Hippocampal formation (tissue), 2 donors: ENCODE measurements at places on chromosomes 5 and 9.

DNA sequence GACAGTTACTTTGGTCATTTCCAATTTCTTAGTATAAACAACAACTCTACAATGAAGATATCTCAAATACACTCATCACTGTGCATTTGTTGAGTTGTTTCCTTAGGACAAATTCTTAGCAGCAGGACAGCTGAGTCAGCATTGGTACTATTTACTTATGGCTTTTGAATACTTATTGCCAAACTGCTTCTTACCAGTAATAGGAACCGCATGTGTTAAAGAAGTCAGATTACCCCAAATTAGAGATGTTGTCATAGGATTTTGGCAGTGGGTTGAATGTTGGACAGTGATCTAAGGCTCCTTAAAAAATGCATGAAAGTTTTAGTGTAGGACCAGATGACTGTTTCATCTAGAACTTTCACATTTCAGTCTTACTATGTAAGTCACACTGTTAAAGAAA, 280.1 kb upstream of the DMRT1 start:
- DNase-seq, result no peak

DNA sequence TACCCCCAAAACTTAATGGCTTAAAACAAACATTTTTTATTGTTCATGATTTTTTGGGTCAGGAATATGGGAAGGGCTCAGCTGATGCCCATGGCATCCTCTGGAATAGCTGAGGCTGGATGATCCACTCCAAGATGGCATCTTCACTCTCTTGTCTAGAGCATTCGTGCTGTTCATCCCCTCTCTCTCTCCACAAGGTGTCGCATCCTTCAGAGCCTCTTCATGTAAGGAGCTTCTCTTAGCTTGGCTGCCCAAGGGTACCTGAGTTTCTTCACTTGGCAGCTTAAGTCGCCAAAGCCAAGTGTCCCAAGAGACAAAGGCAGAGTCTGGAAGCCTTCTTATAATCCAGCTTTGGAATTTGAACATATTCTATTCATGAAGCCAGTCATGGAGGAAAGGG, 294.7 kb downstream of the CHSY3 start:
- DNase-seq, result no peak

DNA sequence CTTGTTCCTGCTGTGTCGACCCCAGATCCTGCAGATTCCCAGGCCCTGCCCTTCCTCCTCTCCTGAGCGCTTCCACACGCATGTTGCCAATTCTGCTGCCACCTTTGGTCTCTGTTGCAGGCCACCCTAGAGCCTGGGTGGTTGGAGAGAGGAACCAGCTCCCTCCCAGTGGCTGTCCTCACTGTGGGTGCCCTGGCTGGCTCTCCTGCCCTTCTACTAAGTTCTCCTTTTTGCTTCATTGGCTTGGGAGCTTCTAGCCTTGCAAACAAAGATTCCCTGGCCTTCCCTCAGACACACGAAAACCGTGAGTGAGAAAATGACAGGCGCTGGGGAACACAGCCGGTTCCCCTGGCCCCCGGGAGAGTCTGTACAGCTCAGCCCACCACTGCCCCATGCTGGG, 14.2 kb upstream of the NCS1 start:
- no peak for DNase-seq

- no peak for DNase-seq
Observed at GRCh38 chr9:130227833-130228232, 37.7 kb upstream of the HMCN2 start.

DNA sequence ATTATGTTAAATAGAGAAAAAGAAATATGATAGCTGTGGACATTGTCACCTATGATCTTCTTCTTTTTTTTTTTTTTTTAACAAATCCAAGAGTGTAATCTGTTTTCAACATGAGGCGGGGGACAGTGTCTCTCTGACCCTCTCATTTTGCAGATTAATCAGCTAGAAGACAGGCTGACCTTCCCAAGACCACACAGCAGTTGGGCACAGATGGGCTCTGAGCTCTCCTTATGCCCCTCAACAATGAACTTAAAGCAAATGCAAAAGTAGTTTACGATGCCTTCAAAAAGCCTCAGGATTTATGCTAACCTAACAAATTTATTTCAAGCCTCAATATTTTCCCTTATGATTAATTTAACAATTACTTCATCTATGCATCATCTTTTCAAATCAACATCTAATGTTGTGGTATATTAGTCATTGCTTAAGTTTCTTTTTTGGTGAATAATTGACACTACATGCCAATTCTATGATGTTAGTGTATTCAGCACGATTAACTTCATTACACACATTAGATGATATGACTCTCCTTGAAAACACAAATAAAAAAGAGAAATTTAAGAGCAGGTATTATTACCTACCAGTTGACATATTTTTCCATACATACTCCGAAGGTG, 7.4 kb downstream of the NFIL3 start:
- DNase-seq, result no peak

GRCh38 chr9:91001146-91001611, 199.6 kb downstream of the SYK start:
- DNase-seq, result no peak

DNA sequence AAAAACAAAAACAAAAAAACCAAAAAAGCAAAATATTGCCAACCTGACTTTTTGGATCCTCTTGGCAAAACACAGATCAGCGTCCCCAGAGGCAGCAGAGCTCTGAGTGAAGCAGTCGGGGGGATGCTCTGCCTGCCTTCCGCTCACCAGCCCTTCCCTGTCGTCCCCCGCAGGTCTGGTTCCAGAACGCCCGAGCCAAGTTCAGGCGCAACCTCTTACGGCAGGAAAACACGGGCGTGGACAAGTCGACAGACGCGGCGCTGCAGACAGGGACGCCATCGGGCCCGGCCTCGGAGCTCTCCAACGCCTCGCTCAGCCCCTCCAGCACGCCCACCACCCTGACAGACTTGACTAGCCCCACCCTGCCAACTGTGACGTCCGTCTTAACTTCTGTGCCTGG, 20.7 kb downstream of the LHX2 start:
- DNase-seq, result no peak

DNA sequence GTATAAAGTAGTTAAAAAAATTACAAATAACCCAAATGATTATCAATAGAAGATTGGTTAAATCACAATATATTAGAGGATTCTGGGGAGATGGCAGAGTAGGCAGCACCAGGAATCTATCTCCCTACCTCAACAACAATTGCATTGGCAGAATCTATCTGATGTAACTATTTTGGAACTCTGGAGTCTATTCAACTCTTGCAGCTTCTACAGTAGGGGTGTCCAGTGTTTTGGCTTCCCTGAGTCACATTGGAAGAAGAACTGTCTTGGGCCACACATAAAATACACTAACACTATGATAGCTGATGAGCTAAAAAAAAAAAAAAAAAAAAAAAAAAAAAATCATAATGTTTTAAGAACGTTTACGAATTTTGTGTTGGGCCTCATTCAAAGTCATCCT, 29.2 kb upstream of the ECM2 start:
- no peak for DNase-seq

DNA sequence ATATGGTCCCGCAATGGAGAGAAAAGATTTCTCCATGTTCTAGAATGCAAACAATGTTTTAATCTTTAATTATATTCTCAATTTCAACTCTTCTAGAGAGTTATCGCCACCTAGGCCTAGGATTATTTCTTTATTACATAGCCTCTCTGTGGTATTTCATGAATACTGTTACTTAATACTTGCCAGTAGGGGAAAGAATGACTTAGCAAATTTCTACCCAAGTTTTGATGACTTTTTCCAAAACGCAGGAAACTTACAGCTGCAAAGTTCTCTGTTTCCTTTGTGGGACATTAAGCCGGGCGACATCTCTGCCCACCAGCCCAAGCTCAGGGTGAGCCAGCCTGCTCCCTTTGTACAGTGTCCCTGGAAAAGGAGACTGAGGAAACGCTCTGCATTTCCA, 73.8 kb downstream of the MED27 start:
- no peak for DNase-seq

DNA sequence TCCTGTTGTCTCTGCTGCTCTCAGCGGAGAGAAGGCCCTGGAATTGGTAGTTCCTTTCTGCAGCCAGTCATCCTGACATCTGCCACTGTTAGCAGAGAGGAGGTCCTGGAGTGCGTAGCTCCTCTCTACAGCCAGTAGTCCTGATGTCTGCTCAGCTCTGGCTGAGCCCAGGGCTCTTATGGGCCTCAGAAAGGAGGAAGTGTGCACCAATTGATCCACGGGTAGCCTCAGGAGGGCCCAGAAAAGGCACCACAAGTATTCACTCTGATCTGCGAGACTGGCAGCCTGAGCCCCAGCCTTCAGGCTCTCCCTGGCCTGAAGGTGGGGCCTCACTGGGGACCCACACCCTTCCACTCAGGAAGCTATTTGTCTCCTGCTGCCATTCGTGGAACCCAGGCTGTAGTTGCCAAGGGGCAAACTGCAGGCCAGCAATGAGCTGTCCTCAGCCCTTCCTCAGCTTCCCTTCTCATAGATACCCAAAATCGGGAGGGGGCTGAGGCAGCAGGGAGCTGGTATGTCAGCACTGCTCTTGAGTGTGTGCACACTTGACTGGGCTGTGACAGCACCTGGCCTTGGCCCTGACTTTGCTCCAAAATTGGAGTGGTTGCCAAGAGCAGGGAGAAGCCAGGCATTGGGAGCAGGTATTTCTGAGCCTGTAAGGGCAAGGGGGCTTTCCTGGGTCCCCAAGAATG, 1049.5 kb upstream of the ACO1 start:
- DNase-seq, result no peak

DNA sequence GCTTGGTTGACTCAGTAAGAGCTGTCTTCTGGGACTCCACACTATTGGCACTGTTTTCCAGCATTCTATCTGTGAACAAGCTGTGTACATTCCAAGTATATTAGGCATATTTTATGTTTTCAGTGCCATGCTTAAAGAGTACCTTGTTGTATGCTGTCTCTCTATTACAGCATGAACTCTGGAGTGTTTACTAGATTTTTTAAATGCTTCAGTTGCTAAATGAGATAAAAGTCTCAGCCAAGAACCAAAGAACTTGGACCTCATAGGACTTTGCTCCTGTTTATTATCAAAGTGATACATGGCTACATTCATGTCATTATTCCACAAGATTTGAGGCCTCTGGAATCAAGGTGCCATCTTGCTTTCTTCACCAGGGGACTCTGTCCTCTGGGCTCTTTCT, 167.2 kb downstream of the C9orf152 start:
- DNase-seq, result no peak

DNA sequence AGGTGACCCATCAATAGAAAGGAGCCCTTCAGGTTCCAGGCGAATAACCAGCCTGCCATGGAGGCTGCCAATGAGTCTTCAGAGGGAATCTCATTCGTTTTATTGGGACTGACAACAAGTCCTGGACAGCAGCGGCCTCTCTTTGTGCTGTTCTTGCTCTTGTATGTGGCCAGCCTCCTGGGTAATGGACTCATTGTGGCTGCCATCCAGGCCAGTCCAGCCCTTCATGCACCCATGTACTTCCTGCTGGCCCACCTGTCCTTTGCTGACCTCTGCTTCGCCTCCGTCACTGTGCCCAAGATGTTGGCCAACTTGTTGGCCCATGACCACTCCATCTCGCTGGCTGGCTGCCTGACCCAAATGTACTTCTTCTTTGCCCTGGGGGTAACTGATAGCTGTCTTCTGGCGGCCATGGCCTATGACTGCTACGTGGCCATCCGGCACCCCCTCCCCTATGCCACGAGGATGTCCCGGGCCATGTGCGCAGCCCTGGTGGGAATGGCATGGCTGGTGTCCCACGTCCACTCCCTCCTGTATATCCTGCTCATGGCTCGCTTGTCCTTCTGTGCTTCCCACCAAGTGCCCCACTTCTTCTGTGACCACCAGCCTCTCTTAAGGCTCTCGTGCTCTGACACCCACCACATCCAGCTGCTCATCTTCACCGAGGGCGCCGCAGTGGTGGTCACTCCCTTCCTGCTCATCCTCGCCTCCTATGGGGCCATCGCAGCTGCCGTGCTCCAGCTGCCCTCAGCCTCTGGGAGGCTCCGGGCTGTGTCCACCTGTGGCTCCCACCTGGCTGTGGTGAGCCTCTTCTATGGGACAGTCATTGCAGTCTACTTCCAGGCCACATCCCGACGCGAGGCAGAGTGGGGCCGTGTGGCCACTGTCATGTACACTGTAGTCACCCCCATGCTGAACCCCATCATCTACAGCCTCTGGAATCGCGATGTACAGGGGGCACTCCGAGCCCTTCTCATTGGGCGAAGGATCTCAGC, at the start of gene OR1K1:
Gene OR1K1 (plus strand): TSS at position 58 of the 995 bp plus-strand sequence. CDS start 0 bp downstream, at position 58.
- DNase-seq, result no peak

GRCh38 chr5:135493406-135494180, 41.4 kb upstream of the TIFAB start:
- DNase-seq, result no peak
